NCI-H2227 treated with DMSO at 0.1 percent for 48 hours (cell line): ENCODE measurements at places on chromosomes 12 and 14.
A peak's percentile ranks its signal among the peaks of the same experiment; 100 is the strongest.

- DNase-seq, result no peak
Observed at GRCh38 chr14:99950181-99950580, 115.0 kb upstream of the EVL start.

GRCh38 chr12:120562906-120563305 lies 18.3 kb downstream of the POP5 start:
- DNase-seq, result no peak

DNA sequence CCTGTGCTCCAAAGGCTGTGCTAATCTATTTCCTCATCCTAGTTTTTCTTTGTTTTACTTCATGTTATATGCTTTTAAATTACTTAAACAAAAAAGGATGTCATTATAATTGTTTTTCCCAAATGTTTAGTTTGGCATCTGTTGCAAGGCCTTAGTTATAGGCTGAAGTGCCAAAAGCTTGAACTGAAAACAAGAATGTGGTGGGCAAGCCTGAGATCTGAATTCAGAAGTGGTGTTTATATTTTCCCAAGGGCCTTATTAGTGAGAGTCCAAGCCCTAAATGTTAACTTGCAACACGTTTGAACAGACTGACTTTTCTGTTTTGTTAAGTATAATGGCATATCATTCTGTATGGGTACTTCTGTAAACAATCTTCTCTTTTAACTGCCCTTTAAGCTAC lies 326.8 kb downstream of the CCDC91 start:
- DNase-seq, result no peak

- DNase-seq, result no peak
Observed at GRCh38 chr12:64072916-64073575, 149.1 kb downstream of the KICS2 start.

DNA sequence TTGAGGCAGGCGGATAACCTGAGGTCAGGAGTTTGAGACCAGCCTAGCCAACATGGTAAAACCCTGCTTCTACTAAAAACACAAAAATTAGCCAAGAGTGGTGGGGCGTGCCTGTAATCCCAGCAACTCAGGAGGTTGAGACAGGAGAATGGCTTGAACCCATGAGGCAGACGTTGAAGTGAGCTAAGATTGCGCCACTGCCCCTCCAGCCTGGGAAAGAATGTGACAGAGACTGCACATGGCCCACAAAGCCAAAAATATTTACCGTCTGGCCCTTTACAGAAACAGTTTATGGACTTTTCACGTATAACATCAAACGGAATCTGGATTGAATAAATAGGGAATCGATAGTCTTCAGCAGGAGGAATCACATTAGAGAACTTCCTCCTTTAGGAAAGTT lies 3.5 kb downstream of the RSRC2 start:
- DNase-seq, result no peak

DNA sequence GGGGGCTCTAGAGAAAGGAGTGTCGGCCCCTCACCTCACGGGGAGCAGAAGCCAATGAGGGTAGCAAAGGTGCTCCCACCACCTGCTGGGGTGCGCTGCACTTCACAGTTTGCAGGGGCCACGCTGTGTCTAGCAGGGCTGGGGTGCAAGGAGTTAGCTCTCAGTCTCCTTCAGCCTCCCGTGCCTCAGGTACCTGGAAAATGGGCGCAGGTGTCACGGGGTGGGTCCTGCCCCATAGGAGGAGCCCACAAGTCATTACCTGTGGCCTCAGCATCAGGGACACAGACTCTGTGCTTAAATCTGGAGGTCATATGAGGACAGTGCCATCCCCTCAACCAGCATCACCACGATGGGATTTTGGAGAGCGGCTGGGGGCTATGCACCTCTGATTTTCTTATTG lies 326.7 kb downstream of the ADGRD1 start:
- DNase-seq, result no peak

DNA sequence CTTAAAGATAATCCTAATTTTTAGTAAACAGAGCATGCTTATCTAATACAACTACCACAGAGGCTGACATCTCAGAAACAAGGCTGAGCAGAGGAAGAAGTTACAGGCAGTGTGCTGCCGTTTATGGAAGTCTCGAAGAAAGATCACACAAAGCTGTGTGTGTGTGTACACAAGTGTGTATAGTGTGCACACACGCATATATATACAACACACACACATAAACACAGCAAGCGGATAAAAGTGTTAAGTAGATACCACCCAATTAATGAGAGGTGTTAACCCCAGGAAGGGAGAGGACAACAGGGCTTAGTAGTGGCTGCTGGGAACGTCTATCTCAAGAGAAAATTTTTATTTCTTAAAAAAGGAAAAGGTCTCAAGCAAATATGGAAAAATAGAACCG lies 15.3 kb downstream of the CCDC88C start:
- DNase-seq, result no peak

DNA sequence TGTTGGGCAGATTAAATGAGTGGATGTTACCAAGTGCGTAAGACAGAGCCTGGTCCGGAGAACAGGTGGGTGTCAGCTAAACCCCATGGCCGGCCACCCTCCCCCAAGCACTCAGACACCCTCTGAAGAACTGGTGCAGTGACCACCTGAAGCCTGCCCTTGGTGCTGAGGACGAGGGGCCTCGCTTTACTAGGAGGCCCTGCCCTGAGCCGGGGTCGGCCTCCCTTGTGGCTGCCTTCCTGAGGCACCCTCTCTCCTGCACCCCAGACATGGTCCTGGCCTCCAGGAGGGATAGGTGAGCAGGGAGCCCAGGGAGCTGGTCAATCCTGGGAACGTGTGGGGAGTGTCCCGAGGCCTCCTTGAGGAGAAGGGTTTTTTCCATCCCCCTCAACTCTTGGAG lies 4.9 kb upstream of the KIF26A start:
- no peak for DNase-seq

GRCh38 chr12:19994968-19995367 lies 373.4 kb upstream of the PDE3A start:
- DNase-seq, result no peak

GRCh38 chr12:1907652-1908611 lies 10.5 kb downstream of the CACNA2D4 start:
- no peak for DNase-seq

DNA sequence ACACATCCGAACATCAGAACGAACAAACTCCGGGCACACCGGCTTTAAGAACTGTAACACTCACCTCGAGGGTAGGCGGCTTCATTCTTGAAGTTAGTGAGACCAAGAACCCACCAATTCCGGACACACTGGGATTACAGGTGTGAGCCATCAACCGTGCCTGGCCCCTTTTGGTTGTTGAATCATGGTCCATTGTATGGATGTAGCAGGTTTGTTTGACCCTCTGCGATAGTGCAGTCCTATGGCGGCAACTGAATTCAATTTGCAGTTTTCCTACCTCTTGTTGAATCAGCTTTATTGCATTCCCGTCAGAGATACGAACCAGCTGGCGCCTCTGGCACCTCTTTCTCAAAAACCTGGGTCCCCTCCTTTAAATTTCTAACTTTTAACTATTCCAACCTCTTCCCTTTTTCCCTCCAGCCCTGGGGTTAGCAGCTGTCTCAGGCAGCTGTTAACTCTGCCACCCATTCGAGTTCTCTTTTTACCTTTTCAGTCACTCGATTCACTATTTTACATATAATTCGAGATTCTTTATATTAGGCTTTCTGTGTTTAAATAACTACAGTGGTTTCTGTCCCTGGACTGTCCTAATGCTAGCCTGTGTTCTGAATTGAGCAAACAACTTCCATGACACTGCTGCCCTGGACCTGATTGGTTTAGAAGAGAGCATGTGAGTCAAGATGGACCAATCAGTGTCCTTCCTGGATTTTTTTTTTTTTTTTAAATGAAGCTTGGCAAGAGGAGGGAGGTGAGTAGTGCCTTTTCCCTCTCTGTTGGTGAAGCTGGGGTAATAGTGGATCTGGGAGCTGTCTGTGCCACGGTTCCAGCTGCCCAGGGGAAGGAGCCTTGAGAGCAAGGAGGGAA lies 261.5 kb downstream of the PCNX1 start:
- DNase-seq, result no peak

- DNase-seq, result no peak
Observed at GRCh38 chr12:101004898-101005297, 205.1 kb downstream of the SLC5A8 start.

- DNase-seq, result peak; percentile 24
Observed at GRCh38 chr14:99784508-99784907, 8.7 kb upstream of the EML1 start.

- DNase-seq, result no peak
Observed at GRCh38 chr14:73203527-73203926, 33.8 kb upstream of the PAPLN start.

GRCh38 chr12:1939801-1940607 lies 21.6 kb upstream of the CACNA2D4 start:
- DNase-seq, result peak; percentile 22

- DNase-seq, result no peak
Observed at GRCh38 chr14:96205978-96206360, 1.3 kb downstream of the BDKRB2 start.

DNA sequence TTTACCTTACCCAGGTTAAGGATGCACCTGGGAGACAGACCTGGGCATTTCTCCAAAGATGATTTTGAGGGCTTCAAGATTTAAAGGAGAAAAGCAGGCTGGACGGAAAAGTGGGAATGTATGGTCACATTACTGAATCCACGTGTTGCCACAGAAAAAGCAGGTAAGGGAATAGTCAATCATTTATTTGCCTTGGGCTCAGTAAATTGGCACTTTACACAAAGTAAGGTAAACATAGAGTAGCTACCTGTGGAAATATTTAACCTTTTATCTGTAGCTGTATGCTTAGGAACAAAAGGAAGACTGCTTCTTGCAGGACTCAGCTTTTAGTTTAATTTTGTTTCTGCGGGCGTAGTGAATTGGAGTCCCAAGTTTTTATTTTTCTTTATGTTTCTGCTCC lies 153.3 kb downstream of the SLCO1B3 start:
- no peak for DNase-seq

DNA sequence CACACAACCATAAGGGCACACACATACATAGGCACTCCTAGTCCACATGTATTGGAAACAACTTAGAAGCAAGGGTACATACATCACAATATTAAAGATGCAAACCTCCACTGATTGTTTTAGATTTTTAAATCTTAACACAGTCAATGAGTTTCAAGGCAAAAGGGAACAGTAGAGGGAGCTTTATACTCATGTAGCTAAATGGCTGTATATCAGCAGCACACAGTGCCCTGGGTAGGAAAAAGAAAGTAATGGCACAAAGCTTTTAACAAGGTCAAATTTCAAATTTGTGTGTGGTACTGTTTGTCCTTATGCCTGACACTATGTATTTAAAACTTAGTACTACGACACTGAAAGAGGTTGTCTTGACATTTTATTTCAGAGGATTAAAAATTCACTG lies 262.0 kb downstream of the MED13L start:
- peak; percentile 9 for DNase-seq

DNA sequence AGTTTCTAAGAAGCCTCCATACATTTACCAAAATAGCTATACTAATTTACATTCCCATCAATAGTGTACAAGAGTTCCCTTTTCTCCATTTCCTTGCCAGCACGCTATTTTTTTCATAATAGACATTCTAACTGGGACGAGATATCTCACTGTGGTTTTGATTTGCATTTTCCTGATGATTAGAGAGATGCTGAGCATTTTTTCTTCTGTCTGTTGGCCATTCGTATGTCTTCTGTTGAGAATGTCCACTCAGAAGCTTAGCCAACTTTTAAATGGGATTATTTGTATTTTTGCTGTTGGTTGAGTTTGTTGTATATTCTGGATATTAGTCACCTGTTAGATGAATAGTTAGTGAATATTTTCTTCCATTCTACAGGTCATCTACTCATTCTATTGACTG lies 144.1 kb downstream of the PRKD1 start:
- no peak for DNase-seq

DNA sequence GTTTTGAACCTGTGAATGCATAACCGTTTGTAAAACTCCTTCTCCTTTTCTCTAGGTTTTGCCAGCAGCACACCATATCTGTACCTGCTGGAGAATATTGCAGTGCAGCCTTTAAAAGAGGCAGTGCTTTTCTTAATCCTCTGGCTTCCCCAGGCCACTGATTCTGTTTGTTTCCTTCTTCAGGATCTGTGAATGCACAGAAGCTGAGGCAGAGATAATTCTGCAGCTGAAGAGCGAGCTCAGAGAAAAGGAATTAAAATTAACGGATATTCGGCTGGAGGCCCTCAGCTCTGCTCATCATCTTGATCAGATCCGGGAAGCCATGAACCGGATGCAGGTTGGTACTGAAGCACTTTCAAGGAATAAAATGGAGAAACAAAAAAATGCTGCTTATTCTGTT lies 348.7 kb downstream of the NAV3 start:
- peak; percentile 79 for DNase-seq

GRCh38 chr12:57444744-57445143 lies 10.2 kb downstream of the INHBC start:
- DNase-seq, result no peak

DNA sequence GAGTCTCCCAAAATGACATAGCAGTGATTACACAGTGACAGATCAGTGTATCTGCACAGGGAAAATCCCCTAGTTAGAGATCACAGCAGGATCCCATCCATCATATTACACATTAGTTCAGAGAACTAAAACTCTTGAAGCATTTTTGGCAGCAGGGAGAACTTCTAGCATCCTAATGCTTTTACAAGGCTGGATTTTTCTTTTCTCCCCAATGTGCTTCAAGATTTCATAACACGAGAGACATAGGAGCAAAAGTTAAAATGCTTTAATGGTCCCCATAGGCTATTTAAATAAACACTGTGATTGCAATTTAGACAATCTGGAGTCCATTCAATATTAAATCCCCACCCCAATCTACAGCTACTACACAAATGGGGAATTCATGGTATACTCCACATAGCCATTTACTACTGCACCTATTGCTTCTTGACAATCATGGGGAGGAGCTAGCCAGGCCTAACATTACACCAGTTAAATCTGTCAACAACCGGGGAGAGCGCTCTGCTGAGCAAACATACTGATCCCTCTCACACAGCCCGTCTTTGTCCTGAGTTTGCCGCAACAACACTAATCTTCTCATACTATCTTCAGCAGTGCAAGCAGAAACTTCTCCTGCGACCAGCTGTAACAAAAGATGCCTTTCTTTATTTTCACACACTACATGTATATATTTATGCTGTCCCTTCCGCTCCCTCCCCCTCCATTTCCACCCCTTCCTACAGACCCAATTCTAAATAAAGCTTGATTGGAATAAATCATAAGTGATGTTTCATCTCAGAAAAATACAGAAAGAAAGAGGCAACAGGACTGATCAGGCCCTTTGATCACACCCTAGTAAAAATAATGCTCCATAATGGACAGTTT lies 120.3 kb upstream of the SOX5 start:
- peak; percentile 34 for DNase-seq

GRCh38 chr12:54372113-54372806 lies 8.0 kb upstream of the GPR84 start:
- peak; percentile 56 for DNase-seq

DNA sequence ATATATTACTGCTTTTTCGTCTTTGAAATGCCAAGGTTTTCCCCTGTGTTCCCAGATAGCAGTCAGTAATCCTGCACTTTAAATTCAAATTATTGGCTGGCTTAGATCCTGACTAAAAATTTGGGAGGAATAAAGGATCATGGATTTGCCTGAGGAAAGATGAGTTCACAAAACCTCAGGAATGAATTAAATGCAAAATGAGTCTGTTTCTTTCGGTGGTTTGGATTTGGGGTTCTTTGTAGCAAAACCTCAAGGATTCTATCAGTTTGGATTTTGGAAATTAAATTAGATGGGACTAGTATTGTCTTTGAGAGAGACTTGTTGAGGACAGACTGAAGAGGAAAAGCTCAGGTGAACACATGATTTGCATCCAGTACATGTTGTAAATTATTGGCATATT lies 36.1 kb downstream of the PPFIBP1 start:
- no peak for DNase-seq
